ENCODE measurements at places on chromosomes 6 and 20.
A peak's percentile ranks its signal among the peaks of the same experiment; 100 is the strongest.

DNA sequence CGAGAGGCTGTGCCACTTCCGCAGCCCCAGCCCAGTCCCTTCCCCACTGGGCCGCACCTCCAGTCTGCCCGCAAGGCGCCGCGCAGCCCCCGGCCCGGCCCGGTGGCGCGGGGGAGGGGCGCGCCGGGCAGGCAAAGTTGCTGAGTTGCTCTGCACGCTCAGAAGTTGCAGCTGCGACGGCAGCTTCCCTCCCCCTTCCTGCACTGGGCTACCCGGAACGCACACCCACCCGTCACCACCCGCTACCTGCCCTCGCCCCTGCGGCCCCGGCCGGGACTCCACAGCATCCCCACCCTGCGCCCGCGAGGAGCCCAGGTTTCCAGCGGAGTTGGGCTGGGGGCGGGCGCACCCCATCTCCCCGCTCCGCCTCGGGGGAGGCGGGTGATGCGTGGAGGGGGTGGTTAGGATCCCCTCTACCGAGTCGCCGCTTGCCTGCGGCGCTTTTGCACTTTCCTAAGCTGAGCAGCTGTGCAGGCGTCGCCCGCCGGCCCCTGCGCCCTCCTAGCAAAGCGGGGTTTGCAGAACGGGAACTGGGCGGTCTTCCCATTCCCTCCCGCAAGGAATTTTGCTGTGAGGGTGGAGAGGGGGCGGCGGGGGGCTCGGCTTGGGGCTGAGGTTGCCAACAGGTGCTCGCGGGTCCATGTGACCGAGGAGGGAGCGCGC lies 55.9 kb upstream of the RREB1 start:
- DNase-seq: peak; percentile 80

DNA sequence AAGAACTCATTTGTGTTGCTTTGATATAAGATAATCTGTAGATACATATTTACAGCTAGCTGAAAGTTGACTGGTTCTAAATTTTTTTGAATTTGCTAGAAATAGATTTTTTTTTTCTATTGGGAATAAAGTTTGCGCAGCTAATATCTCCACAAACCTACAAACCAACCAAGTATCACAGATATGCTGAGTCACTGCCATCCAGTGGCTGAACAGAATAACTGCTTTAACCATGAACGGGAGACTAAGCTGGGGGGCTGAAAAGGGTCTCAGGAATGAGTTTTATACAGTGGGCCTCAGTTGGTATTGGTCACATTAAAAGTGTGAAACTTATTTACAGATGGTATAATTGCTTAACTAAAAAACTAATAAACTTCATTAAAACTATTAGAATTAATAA lies 326.7 kb upstream of the CNR1 start:
- DNase-seq: no peak

- DNase-seq: no peak
Measured at GRCh38 chr6:14149053-14149738, 31.6 kb downstream of the CD83 start.

DNA sequence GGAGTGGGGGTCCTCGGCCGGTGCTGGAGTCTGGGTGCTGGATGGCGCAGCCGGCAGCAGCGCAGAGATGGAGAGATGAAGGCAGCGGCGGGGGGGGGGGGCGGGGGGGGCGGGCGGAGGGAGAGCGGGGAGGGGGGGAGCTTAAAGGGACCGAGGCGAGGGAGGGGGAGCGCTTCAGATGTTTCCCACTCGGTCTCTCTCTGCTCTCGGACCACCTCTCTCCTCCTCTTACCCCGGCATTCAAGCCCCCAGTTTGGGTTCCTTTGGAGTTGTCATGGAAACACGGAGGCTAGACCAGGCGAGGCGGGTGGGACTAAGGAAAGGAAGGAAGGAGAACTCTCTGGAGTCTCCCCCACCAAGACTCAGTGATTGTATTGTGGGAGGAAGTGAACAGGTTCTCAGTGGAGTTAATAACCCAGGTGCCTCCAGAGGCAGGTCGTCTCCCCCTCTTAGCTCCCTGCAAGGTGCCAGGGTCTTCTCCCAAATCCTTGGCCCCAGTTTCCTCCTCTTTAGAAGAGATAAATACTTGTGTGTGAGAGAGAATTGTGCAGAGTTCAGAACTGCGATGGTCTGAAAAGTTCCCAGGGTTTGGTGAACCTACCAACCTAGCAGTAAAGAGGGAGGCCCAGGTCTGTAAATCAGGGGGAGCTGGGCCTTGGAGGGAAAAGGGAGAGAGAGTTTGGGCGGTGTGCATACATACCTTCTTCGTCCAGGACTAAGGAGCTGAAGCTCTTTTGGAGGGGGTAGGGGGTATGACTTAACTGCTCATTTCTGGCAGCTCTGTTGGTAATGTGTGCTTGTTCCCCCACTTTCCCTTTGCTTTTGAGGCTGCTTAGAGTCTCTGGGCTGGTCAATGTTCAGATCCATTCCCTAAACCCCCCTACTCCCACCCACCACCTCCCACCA lies at the start of gene PRRT1:
PRRT1 (minus strand) TSS at position 77 of the 906 bp plus-strand sequence. CDS start 112 bp downstream, outside the sequence.
- no peak for DNase-seq

DNA sequence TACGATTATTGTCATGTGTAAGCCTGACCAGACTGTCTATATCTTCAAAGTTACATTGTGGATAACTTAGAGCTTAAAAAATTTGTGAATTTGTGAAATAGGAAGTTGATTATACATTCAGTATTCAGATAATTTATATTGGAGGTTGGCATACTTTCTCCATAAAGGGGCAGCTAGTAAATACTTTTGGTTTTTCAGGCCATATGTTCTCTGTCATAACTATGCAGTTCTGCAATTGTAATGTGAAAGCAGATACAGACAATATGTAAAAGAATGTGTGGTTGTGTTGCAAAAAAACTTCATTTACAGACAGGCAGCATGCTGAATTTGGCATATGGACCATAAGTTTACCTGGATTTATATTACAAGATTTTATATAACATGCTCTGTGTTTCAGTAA lies 29.3 kb downstream of the HSF2 start:
- DNase-seq: no peak

GRCh38 chr6:44270526-44271405 lies 516 bp downstream of the TMEM151B start:
- DNase-seq: peak; percentile 73

GRCh38 chr6:25138233-25138933 lies 140.8 kb upstream of the CARMIL1 start:
- DNase-seq: no peak

DNA sequence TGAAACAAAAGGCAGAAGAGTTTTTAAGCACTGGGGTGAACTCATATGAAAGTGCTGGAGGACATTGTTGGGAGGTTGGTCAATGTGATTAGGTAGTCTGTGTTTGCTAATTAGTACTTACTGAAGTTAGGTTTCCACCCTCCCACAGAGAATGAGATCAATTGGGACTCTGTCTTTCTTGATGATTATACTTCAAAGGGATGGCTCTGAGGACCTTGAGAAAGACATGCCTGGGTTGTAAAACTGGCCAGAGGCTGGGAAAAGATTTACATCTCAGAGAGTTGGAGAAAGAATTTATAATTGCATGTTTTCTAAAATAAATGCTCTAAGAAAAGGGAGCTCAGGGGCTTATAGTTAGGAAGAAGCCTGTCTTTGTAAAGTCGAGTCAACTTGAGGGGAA lies 74.0 kb downstream of the CD109 start:
- DNase-seq: no peak

- no peak for DNase-seq
Measured at GRCh38 chr6:150263765-150264404, 104.9 kb upstream of the IYD start.

- no peak for DNase-seq
Measured at GRCh38 chr20:14344746-14345145, 7.3 kb upstream of the FLRT3 start.

DNA sequence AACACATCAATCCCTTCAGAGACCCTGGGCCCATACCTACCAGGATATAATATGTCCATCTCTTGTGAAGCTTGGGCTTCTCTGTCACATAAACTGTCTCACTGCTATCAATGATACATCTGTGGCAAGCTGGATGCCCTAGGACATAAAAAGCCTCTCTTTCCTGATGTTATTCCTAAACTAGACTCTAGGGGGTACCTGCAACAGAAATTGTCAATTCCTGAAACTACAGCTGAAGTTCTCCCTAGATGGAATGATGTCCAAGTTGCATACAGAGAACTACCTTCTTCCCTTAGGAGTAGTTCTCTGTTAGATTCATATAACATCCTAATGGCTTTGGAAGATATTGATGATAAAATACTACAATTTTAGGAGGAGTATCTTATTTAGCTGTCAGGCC lies 35.8 kb downstream of the TBX18 start:
- DNase-seq: no peak
